ENCODE measurements at places on chromosomes 2 and 18.

DNA sequence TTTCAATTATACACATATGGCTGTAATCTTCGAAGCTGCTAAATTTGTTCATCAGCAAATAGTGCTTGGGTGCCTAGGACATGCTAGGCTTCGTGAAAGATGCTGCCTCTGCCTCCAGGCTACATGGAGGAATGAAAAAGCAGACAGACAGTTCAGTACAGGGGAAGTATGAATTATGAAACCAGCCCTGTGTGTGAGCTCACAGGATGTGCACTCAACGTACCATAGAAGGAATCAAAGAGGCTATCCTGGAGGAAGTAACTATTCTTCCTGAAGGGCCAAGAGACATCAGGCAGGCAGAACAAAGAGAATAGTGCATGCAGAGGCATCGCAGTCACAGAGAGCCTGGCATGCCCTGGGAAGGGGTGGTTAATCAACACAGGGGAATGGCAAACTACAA lies 61.4 kb downstream of the DYM start:
- DNase-seq, result peak; percentile 6

DNA sequence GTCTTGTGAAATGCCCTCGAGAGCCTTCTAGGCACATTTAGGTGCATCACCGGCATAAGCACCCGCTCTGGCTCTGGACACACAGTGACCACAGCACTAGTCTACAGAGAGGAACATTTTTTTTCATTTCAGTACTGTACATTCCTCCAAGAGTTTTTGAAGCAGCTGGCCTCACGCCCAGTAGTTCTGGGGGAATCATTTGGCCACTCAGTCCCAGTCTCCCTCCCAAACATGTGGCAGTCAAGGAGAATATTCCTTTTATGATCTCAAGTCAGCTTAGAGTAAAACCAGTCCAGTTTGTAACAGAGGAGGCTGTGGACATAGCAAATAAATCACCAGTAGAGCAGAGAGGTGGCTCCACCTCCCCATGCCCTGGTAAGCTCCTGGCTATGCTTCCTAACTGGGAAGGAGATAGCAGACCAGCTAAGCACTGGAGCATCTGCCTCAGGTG lies 48.1 kb downstream of the KCNE4 start:
- peak; percentile 51 for DNase-seq

DNA sequence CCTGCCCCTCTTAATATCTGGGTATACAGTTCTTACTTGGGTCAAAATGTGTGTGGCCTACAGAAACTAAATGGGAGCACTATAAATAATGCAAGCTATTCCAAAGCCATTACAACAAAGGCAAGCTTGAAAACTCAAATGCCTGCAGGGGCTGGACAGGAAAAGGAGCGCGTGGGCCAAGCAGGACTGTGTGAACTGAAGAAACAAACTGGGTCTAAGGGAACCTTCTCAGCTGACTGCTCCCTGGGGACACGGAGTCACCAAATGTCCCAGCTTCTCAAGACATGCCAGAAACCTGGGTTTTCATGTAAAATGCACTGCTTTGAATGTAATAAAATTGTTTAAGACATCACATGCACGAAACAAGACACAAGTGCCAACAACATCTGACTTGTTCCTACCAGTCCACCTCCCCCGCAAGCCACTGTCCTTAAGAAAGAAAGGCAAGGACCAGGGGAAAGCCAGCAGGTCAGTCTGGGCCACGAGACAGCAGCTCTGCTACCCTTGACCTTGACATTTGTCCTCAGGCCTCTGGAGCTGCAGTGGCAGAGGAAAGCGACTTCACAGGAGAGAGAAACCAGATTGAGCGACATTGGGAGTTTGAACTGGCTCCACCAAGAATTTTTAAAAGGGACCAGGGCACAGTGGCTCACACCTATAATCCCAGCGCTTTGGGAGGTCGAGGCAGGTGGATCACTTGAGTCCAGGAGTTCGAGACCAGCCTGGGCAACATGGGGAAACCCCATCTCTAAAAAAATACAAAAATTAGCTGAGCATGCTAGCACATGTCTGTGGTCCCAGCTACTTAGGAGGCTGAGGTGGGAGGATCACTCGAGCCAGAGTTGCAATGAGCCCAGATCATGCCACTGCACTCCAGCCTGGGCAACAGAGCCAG lies 89.7 kb upstream of the SH3BP4 start:
- no peak for DNase-seq

GRCh38 chr2:235201756-235202155 lies 249.9 kb downstream of the SH3BP4 start:
- no peak for DNase-seq

DNA sequence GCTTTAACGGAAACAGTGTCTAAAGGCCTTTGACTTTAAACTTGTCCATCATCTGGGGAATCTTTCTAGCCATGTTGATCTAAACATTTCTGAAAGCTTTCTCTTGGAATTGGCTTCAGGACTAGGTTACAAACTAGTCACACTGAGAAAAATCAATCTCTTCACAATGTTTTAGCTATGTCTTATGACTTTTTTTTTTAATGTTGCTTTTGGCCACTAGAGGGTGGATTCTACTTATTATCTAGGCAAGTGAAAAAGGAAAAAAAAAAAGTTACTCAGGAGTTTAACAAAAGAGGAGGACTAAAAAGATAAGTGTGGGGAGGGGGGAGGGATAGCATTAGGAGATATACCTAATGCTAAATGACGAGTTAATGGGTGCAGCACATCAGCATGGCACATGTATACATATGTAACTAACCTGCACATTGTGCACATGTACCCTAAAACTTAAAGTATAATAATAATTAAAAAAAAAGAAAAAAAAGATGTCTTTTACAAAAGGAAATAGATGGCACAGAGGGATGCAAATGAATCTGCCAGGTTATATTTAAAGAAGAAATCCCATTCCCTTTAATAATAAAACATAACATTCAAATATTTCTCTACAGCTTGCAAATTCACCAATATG lies 160.4 kb upstream of the PID1 start:
- DNase-seq, result peak; percentile 61

- no peak for DNase-seq
Observed at GRCh38 chr2:9467687-9468086, 6.7 kb upstream of the IAH1 start.

- DNase-seq, result no peak
Observed at GRCh38 chr2:233643128-233643527, 6.9 kb downstream of the UGT1A10 start.

- peak; percentile 72 for DNase-seq
Observed at GRCh38 chr18:57921708-57922107, 118.6 kb upstream of the ATP8B1 start.

DNA sequence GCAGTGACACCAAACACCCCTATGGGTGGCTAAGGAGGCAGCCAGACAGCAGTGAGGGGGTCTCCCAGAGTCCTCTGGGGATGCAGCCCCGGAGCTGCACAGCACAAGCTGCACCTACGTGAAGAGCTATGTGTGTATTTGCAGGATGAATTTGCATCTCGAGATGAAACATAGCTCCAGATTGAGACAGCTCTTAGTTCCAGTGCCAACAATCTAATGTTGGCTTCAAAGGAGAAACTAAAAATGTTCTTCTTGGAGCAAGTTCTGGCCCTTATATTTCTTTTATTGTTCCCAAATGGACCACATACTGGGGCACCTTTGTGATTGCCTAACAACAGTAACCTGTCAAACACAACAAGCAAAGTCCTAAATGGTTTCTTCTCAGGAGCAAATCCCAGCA lies 233.9 kb downstream of the SLC4A3 start:
- DNase-seq, result no peak
